ENCODE measurements at places on chromosomes 5 and 9.

DNA sequence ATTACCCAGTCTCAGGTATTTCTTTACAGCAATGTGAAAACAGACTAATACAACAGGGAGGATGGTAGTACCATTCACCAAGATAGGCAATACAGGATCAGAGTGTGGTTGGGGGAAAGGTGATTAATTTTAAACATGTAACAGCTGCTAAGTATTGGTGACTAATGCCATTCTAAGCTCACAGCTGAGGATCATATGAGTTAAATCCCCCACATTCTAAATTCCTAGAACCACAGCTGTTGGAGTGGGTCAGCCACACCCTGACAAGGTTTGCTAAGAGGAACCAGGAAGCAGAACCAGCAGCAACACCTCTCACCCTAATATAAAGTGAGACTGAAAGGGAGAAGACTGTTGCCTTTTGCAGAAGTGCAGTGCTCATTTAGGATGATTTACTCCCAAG lies 24.8 kb downstream of the HSPB3 start:
- no peak for DNase-seq

- no peak for DNase-seq
Observed at GRCh38 chr5:152689250-152689711, 284.2 kb upstream of the NMUR2 start.

- no peak for DNase-seq
Observed at GRCh38 chr9:77386187-77386586, 208.9 kb downstream of the VPS13A start.

DNA sequence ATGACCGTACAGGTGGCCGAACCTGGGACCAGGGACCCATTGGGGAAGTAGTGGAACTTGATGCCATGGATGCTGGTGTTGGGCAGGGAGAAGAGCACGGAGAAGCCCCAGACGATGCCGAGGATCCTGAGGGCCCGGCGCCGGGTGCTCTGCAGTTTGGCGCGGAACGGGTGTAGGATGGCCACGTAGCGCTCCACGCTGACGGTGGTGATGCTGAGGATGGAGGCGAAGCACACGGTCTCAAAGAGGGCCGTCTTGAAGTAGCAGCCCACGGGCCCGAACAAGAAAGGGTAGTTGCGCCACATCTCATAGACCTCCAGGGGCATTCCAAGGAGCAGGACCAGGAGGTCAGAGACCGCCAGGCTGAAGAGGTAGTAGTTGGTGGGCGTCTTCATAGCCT lies 585 bp downstream of the NMUR2 start:
- DNase-seq, result no peak

DNA sequence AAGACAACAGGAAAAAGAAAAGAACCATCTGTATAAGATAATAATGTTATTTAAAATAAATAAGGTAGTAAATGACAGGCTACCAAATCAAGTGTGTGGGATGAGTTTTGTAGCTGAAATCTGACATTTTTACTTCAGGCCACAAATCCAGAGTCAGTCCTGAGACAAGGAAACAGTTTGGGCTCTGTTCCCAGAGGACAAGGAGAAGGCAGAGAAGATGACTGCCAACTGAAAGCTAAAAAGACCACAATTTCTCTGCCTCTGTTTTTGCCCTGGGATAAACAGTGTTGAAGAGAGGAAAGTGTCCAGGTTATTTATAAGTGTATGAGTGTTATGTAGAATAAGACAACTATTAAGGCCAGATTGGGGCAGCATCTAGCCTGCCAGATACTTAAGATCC lies 180.5 kb downstream of the NFIB start:
- no peak for DNase-seq

GRCh38 chr9:100229561-100229960 lies 123.2 kb downstream of the TEX10 start:
- DNase-seq, result no peak

DNA sequence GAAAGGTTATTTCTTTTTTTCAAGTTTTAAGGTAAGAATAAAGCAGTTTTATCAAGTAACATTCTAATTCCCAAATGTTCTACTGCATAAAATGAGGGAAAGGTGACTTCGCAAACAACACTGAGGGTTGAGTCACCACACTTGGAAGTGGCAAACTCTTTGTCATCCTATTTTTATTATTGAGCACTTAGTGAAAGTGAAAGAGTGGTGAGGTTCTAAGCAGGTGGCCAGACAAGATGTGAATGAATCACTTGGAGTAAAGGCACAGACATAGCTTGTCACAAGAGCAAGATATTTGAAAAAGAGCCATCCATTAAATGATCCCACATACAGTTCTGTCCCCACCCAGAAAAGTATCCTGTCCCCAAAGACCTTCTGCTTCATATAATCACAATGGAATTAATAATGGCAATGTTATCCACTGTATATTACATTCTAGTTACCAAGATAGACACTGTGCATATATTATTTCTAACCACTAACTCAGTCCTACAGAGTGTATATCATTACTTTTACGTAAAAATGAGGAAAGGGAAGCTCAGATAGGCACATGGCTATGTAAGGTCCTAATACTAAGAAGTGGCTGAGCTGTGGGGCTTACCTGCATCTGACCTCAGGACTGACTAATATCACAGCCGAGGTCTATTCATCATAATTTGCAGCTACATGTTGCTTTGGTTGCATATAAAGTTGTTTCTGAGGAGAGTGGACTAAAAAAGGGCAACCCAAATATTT lies 730.4 kb upstream of the MEF2C start:
- DNase-seq, result no peak

DNA sequence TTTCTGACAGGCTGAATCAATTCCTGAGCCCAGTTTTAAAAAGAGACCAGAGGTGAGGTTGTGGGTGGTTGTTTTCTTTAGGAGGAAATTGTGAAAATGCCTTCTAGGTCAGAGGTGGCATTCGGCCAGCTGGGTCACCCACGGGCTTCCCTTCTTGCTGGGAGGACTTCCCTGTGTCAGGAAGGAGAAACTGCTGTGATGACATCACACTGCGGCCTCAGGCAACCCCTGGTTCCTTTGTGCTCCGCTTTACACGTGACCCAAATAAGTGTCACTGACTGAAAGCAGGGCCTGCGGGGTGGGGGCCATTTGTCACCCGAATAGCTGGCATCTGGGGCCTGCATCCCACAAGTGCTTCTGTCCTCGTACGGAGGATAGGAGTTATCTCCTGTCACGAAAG lies 39.7 kb downstream of the FABP6 start:
- DNase-seq, result no peak
